ENCODE measurements at places on chromosomes 16 and 17. TPM values are rescaled to one million over a fixed set of nuclear protein-coding genes. Genes with fewer than 3 reads are reported as not detected.
A peak's percentile ranks its signal among the peaks of the same experiment; 100 is the strongest.

Gene CHMP6
- 31.7 TPM for total RNA-seq

Gene HSD17B2
- total RNA-seq = 2.9 TPM

Gene MARVELD3
- total RNA-seq = 4.7 TPM

Gene TERB1
- not detected for total RNA-seq

Gene CES1
- 10.1 TPM for total RNA-seq

Gene CCL17
- total RNA-seq = not detected

Gene RNF112
- 1.5 TPM for total RNA-seq

Gene APOBR
- total RNA-seq = 2.5 TPM

Gene PKMYT1
- 6.9 TPM for total RNA-seq

Gene RDM1
- 0.49 TPM for total RNA-seq

Gene PDILT
- total RNA-seq = not detected

Gene GJD3
- total RNA-seq = 12.0 TPM

DNA sequence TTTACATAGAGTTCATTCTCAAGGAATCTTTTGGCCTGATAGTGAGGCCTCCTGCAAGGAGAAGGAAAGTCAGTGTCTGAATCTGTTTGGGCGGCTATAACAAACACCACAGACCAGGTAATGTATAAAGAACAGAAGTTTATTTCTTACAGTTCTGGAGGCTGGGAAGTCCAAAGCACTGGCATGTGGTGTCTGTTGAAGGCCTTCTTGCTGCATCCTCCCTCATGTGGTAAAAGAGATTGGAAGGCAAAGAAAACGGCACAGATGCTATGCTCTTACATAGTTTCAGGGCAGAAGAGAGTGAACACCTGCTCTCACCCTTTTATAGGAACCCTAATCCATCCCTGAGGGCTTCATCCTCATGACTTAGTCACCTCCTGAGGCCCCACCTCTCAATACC is 31.2 kb upstream of the DNAJA2 start:
- DNase-seq = no peak

DNA sequence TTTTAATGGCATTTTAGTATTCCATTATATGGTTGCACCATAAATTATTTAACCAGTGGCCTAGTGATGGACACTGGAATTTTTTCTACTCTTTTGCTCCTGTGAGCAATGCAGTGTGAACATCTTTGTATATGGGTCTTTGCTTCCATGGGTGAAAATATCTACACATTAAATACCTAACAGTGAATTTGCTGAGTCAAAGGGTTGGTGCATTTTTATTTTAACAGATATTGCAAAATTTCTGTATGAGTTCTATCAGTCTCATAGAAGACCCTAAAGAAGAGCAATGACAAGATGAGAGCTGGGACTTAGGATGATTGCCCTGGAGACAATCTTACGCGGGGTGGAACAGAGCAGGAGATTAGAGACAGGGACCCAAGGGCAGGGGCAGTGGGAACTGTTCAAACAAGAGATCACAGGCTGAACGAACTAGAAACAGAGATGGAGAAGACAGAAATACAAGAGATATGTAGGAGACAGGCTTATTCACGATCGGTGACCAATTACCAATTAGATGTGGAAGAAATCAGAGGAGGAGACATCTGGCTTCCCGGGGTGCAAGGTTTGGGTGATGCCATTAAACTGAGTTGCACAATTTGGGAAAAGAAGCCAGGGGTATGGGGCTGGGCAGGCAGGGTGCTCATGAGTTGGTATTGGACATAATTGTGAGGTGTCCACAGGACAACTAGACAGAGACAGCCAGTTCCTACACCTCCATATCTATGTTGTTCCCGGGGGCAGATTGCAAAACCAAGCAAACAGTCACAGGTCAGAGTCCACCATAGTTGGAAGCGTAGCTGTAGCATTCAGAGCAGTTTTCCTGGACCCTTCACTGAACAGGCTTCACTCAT is 39.9 kb upstream of the LONP2 start:
- no peak for DNase-seq

GRCh38 chr17:70080541-70081347 is 5.7 kb downstream of the KCNJ16 start:
- no peak for DNase-seq

DNA sequence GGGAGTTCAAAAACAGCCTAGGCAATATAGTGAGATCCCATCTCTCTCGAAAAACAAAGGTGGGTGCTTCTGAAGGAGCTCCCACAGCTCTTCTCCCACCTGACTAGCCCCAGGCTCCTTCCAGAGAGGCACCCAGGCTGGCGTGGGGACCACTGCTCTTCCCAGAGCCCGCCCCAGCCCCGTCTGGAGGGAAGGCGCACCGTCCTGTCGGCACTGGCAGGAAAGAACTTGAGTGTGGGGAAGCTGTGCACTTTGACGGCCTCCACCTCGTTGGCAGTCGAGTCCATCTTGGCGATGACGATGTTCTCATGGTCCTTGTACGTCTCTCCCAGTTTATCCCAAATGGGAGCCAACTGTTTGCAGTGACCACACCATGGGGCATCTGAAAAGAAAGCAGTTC is 10.5 kb upstream of the PPP1R27 start:
- DNase-seq = no peak

GRCh38 chr17:72747501-72747900 is 345.0 kb downstream of the SLC39A11 start:
- no peak for DNase-seq

GRCh38 chr16:22070361-22071330 is 21.7 kb upstream of the VWA3A start:
- DNase-seq = no peak

DNA sequence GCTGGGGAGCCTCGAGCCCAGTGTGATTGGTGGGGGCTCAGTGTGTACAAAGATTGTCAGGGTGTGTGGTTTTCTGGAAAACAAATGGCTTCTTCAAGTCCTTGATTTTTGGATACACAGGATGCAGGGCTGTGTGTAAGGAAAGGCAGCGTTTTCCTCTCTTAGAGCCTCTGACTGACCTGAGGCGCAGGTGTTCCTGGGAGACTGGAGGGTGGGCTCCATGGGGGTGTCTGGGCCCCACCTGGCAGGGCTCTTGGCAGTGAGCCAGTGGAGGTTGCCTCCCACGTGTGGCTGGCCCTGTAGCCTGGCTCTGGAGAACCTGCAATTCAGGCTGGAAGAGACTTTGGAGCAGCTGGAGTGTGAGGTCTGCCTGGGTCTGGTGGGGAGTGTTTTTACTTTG is 5.0 kb downstream of the FOXK2 start:
- DNase-seq = no peak

DNA sequence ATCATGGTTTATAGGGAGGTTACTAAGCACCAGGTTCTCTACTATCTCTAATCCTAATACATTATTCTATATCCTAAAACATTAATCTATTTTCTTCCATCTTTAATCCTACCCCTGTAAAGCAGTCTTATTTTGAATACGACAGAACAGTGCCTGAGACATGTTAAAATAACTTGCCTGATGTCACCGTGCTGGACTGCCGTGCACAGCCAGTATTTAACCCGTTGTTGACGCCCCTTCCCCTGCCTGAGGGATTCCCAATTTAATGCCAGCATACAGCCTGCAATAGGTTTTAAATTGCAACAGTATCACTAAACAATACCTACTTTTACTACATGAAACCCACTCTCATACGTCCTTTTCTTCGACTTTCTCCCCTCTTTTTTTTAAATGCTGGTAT is 133.3 kb downstream of the PARN start:
- no peak for DNase-seq

- no peak for DNase-seq
Observed at GRCh38 chr16:79980650-79981521, 380.3 kb upstream of the MAF start.

- no peak for DNase-seq
Observed at GRCh38 chr17:20159406-20160069, 150.4 kb downstream of the SPECC1 start.

DNA sequence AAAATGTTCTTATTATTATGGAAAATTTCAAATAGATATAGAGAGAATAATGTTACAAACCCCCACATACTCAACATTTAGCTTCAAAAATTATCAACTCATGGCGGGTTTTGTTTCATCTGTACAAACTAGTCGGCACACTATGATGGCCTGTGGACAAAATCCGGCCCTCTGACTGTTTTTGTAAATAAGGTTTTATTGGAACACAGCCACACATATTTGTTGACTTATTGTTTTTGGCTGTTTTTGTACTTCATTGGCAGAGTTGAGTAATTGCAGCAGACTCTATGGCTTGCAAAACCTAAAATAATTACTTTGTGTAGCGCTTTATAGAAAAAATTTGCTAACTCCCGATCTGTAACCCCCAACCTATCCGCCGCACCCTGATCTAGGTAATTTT is 41.4 kb upstream of the CLEC18A start:
- DNase-seq = no peak

DNA sequence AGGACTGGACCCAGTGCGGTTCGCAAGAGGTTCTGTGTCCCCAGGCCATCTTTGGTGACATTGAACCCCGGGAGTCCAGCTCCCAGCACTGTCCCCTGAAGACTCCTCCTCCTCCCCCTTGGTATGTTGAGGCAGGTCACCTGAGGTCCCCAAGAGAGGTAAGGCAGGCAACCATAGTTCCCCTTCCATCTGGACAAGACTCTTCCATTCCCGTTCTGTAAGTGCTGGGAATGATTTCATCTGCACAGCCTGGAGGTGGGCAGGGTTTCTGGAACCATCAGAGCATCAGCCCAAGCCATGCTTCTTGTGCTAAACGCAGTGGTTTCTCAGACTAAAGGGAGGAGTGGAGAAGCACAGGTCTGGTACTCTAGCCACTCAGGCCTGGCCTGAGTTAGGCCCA is 24.9 kb downstream of the COPZ2 start:
- no peak for DNase-seq

GRCh38 chr17:8674344-8675305 is 44.1 kb upstream of the MYH10 start:
- DNase-seq = no peak

DNA sequence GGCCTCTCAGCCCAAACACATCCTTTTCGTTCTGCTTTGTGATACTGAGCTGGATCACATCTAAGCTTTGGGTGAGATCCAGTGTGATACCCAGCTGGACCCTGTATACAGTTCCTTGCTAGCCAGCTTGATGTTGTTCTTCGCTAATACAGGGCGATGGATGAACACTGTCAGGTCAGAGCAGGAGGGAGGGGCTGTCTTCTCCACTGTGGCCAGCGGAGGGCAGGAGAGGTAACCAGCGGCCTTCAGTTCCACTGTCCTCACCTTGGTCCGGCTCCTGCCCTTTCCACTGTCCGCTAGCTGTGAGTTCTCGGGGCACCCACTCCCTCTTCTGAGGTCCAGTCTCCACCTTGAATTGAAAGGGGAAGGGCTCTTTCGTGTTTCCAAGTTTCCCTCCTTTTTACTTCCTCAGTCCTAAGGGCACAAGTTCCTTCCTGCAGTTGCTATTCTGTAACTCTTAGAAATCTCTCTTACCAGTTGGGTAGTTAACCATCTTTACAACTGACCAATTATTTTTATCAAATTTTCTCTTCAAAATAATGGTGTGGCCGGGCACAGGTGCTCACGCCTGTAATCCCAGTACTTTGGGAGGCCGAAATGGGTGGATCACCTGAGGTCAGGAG is 3.0 kb upstream of the ZNF213 start:
- no peak for DNase-seq

- no peak for DNase-seq
Observed at GRCh38 chr16:86296256-86296655, 214.1 kb upstream of the FOXF1 start.

DNA sequence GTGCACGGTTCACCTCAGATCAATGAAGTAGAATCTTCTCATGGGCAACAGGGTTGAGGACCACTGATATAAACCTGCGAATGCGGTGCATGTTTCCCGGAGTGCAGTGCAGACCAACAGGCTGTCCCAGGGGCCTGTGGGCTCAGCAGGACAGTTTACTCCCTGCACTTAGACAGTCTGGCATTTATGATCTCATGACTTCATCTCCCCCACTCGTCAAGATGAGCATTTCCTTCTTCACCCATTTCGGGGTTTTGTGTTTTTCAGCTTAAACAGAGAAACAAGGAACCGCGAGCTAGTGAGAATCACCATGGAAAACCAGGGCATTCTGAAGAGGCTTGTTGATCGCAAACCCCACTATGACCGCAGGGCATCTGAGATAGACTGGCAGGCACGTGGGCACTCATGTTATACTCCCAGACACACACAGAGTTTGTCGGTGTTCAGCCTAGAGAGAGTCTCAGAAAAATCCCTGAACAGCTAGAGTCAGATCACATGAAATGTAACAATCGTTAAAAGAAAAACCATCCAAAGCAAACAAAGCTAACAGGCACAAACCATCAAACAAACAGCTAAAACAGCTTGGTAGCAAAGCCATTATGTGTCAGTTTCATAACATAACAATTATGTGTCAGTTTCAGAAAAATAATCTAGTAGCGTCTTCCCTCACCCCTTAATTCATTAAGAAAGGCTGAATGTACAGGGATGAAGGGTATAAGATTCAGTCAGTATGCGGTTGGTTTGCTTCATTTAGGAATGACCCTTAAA is 2.9 kb downstream of the CFAP97D1 start:
- no peak for DNase-seq

DNA sequence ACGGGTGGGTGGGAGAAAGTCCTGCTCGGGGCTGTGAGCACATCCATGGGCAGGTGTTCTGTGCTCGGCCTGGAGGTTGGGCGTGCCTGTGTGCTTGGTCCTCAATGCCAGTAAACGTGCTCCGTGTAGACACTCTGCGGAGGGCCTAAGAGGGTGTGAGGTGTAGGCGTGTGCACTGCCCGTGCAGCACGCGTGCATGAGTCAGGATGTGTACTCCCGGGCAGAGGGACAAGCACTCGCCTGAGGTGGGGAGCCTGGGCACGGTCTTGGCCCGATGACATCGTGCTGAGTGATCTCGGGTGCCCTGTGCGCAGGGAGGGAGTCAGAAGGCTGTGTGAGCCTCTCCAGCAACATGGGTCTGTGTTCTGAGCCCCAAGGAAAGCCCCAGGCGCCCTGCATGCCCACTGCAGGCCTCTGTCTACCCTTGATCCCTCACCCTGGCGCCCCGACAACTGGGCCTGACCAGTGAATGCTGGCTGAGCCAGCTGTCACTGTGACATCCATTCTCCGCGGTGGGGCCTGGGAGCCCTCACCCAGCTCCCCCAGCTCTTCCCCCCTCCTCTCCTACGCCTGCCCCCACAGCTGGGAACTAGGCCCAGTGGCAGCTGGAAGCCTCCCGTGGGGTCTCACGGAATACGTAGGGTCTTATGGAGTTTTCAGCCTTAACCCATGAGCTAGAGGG is 23.5 kb upstream of the NXPH3 start:
- DNase-seq = peak; percentile 84

GRCh38 chr16:79191933-79192332 is 408.6 kb downstream of the MAF start:
- DNase-seq = no peak

GRCh38 chr17:74110467-74110866 is 93.0 kb upstream of the RPL38 start:
- DNase-seq = no peak

DNA sequence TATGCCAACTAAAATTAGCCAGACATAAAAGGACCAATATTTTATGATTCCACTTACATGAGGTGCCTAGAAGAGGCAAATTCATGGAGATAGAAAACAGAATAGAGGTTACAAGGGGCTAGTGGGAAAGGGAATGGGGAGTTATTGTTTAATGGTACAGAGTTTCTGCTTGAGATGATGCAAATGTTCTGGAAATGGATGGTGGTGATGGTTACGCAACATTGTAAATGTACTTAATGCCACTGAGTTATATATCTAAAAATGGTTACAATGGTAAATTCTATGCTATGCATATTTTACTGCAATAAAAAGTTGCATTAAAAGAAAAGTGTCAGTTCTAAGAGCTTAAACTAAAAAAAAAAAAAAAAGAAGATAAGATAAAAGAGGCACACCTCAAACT is 17.9 kb downstream of the MT1X start:
- DNase-seq = no peak

GRCh38 chr16:11561454-11561805 is 25.3 kb downstream of the LITAF start:
- no peak for DNase-seq

All from vagina (tissue), 2 donors.